Esophagus muscularis mucosa (tissue), 4 donors: ENCODE measurements at places on chromosomes 6 and 20. TPM values are rescaled to one million over a fixed set of nuclear protein-coding genes. Genes with fewer than 3 reads are reported as not detected.
A peak's percentile ranks its signal among the peaks of the same experiment; 100 is the strongest.

- no peak for DNase-seq
Measured at GRCh38 chr20:63850689-63851547, 10.4 kb upstream of the ABHD16B start.

DNA sequence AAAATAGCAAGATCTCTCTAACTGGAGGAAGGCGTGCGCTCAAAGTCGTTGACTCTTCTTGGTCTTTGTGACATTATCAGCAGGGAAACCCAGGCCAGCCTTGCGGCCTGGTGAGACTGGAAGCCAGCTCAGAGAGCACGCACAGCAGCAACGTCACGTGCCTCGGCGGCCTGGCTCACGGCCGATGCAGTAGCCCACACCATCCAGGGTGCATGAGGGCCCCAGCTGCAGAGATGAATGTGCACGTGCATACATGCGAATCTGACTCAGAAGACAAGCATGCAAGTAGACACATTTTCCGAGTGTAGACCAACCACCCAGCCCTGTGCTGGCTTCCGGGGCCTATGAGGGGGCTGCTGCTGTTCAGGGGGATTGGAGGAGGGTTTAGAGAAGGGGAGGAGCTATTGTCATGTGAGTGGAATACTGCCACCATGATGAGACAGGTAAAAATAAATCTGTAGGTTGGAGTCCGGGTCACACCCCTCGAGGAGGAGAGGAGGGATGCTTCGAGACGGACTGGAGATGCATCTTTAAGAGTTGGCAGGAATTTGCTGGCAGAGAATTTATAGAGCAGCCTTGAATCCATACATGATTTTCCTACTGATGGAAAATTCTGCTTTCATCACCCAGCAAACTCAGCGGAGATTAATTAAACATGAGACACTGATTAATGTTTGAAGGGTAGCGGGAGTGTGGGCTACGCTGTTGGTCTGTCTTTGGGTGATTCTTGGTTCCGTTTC lies 388.2 kb downstream of the CDH4 start:
- no peak for DNase-seq

- peak; percentile 89 for DNase-seq
Measured at GRCh38 chr6:52136934-52137467, 49.2 kb upstream of the IL17A start.

GRCh38 chr20:38114353-38114791 lies 50.7 kb downstream of the TGM2 start:
- peak; percentile 45 for DNase-seq

Gene MLN
- not detected for total RNA-seq
